ENCODE measurements at places on chromosomes 11 and 22. TPM values are rescaled to one million over a fixed set of nuclear protein-coding genes. Genes with fewer than 3 reads are reported as not detected.

Gene POLA2
- 23.2 TPM for total RNA-seq

DNA sequence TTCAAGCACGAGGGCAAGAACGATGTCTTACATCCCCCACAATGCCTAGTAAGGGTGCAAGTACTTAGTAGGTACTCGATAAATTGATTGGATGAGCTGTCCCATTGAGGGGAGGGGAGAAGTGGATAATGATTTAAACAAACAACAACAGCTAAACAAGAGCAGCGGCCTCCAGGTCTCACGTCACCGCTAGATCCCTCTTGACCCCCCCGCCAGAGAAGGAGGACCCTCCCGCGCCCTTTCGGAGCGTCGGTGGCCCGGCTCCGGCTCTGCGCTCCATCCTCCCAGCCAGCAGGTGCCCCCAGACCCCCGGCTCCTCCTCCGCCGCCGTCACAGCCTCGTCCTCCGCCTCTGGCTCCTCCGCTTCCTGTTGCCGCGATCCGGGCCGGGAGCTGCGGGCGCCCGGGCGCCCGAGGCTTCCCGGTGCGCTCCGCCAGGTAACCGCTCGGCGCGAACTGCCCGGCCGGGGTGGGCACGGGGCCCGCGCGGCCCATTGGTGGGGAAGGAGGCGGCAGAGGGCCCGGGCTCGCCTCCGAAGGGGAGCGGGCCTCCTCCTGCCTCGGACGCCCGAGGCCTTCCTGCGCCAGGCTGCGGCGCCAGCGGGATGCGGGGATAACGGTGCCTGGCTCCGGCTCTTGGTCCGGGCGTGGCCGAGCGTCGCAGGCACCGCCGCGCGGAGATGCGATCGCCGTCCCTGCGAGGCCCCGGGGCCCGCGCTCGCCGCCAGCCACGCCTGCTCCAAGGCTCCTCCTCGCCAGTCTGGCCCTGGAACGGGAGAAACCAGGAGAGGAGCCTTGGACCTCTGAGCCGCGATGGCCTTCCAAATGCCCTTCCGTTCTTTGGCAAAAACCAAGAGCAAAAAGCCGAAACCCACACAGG, at the start of gene TLCD5:
Gene TLCD5, plus strand, starts transcription at position 368 of the 879 bp plus-strand sequence. CDS start 2,143 bp downstream, outside the sequence.
- H3K27ac ChIP-seq, result peak within 1 kb of the TSS; percentile 67
- peak; percentile 91 for DNase-seq
- peaks cover 26% of the 10 kb centered on the region for H3K4me1 ChIP-seq

GRCh38 chr22:49827853-49828598, at the start of gene BRD1:
Gene BRD1 (minus strand): TSS chr22:49827873. CDS start chr22:49824317, 3,556 bp downstream.
- peaks cover 6% of the 10 kb centered on the region for H3K36me3 ChIP-seq
- peaks cover 13% of the 10 kb centered on the region for H3K4me1 ChIP-seq
- DNase-seq, result peak; percentile 68
- peak within 1 kb of the TSS; percentile 65 for H3K4me3 ChIP-seq
- H3K27ac ChIP-seq, result peak within 1 kb of the TSS; percentile 70
- no peaks in the 10 kb centered on the region for H3K27me3 ChIP-seq

GRCh38 chr11:12094872-12095800, 15.3 kb upstream of the MICAL2 start:
- H3K27ac ChIP-seq, result no peak overlapping the region
- H3K4me1 ChIP-seq, result peaks cover 29% of the 10 kb centered on the region
- no peaks in the 10 kb centered on the region for H3K36me3 ChIP-seq
- H3K27me3 ChIP-seq, result no peaks in the 10 kb centered on the region
- no peak overlapping the region for H3K4me3 ChIP-seq
- no peak for DNase-seq

Gene MRGPRX3
- not detected for total RNA-seq

Gene RAB39A
- total RNA-seq, result not detected

- DNase-seq, result no peak
- peaks cover 6% of the 10 kb centered on the region for H3K4me1 ChIP-seq
- H3K27ac ChIP-seq, result no peak overlapping the region
- no peak overlapping the region for H3K4me3 ChIP-seq
Measured at GRCh38 chr11:74002832-74003231, 6.1 kb downstream of the UCP3 start.

Gene SSTR3
- total RNA-seq, result not detected

GRCh38 chr11:110160016-110160415, 66.8 kb downstream of the ZC3H12C start:
- H3K4me1 ChIP-seq, result peaks cover 11% of the 10 kb centered on the region
- H3K27me3 ChIP-seq, result no peaks in the 10 kb centered on the region
- DNase-seq, result no peak
- no peak overlapping the region for H3K27ac ChIP-seq

Gene ALDH3B1
- total RNA-seq, result 8.2 TPM

Gene NXPE4
- total RNA-seq, result not detected
